ENCODE measurements at places on chromosomes 4 and X.
A peak's percentile ranks its signal among the peaks of the same experiment; 100 is the strongest.

- peak; percentile 35 for DNase-seq
These were observed 98.8 kb downstream of the CASK start for GRCh38 chrX:41824551-41824950.

GRCh38 chr4:52813546-52813945 is 48.6 kb upstream of the RASL11B start:
- peak; percentile 33 for DNase-seq

GRCh38 chr4:42965326-42965725 is 72.8 kb downstream of the GRXCR1 start:
- no peak for DNase-seq

DNA sequence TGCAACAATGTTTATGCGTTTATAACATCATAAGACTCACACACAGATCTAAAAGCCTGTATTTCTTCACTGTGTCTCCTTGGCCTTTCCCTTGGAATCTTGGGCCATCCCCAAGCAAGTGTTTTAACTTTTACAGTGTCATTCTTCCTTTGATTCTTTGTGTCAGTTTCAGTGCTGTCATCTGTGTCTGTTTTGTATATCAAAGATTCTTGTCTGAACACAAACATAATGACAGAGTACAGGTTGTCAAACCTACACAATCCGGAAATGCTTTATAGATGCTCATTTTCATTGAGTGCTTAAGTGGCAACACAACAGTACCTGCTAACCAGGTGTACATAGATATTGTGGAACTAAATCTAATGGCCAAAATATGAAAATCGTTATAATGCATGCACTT is 1500.0 kb downstream of the TECRL start:
- DNase-seq = no peak

DNA sequence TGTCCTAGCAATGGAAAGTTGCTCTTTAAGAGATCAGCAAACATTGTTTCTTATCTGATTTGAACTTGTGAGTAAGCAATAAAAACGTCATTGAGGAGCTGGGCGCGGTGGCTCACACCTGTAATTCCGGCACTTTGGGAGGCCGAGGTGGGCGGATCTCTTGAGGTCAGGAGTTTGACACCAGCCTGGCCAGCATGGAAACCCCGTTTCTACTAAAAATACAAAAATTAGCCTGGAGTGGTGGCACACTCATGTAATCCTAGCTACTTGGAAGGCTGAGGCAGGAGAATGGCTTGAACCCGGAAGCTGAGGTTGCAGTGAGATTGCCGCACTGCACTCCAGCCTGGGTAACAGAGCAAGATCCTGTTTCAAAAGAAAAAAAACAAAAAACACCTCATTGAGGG is 11.2 kb upstream of the PLAC8 start:
- DNase-seq = no peak

GRCh38 chrX:23292988-23293651 is 41.5 kb upstream of the PTCHD1 start:
- DNase-seq = peak; percentile 1

GRCh38 chr4:109998867-109999584 is 86.3 kb downstream of the EGF start:
- peak; percentile 41 for DNase-seq

DNA sequence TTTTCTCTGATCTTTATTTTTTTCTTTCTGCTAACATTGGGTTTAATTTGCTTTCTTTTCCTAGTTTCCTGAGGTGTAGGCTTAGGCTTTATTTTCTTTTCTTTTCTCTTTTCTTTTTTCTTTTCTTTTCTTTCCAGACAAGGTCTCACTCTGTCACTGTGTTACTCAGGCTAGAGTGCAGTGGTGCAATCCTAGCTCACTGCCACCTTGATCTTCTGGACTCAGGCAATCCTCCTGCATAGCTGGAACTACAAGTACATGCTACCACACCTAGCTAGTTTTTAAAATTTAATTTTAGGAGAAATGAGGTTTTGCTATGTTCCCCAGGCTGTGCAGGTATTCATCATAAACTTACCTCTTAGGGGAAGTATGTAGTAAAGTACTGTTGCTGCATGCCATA is 197.8 kb upstream of the ANKRD50 start:
- DNase-seq = no peak

- no peak for DNase-seq
These were observed 83.3 kb downstream of the CPZ start for GRCh38 chr4:8675906-8676305.

DNA sequence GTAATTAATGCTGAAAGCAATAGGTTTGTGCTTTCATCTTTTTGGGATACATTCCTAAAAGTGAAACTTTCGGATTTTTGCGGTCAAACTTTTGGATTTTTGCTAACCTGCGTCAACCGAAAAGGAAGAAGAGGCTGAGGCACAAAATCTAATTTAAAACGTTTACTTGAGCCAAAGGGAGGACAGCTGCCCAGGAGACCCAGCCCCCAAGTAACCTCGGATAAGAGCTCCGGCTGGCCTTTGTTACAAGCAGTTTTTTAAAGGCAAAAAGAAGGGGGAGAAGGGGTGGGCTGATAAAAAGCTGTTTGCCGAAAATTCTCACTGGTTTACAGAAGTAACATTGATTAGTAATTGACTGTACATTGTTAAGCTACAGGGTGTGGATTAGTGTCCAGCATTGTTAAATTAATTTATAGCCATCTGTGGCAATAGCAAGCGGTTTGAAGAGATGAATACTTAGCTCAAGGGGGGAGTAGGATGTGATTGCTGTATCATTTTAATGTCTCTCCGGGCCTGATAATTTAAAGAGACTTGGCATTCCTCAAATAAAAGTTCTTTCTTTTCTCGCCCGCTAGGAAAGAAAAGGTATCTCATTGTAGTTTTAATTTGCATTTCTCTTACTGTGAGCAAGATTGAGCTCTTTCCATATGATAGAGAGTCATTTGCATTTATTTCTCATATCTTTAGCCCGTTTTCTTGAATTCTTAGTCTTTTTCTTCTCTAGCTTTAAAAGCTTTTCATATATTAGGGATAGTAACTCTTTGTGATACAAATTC is 59.1 kb upstream of the USP9X start:
- DNase-seq = peak; percentile 7

- no peak for DNase-seq
These were observed 167.1 kb downstream of the RAPGEF2 start for GRCh38 chr4:159269956-159270355.

- no peak for DNase-seq
These were observed 71.8 kb downstream of the FUNDC1 start for GRCh38 chrX:44470816-44471215.

- no peak for DNase-seq
These were observed 128.8 kb downstream of the NSUN7 start for GRCh38 chr4:40878548-40879055.

GRCh38 chr4:179595671-179596410 is 2153.6 kb upstream of the AGA start:
- DNase-seq = peak; percentile 98

DNA sequence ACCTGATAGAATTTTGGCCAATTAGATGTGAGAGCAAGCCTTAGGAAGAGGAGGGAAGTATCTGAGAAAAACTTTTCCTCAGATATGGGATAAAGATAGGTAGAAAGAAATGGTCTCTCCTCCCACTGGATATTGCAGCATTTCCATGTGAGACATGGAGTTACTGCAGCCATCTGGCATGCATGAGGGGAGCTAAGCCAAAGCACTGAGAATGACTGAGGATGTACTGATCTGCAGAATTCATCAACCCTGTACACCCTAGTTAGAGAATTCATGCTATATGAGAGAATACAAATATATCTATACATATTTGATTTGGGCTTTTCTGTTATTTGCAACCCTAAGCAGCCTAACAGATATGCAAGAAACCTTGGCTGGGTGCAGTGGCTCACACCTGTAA is 52.5 kb upstream of the RPL34 start:
- no peak for DNase-seq

DNA sequence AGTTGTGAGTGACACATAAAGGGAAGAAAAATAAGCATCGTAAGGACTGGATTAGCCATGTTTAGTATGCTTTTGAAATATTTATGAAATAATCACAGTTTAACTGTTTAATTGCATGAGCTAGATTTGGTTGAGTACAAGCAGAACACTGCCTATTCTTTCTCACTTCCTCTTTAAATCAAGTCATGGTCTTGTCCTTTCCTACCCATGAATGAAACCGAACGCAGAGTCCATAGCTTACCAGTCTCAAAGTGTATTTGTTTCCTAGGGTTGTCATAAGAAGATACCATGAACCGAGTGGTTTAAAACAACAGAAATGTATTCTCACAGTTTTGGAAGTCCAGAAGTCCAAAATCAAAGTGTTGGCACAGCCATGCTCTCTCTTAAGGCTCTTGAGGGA is 684.0 kb upstream of the MAGEB2 start:
- no peak for DNase-seq

DNA sequence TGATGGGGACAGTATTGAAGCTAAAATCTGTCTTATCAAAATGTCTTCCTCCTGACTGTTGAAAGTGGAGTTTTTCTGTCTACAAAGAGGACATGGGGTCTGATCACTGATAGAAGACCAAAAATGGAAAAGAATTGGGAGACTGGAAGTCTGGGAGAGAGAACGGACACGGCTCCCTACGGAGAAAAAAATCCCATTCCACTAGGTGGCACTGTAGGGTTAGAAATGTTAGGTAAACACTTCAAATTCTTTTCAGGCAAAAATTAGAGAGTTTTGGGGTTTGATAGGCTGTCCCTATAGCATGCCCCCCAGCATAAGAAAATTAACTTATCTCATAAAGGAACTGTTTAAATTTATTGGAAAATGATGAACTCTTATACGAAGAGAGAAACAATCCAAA is 200.5 kb downstream of the FAM133A start:
- DNase-seq = no peak

- DNase-seq = no peak
These were observed 124.6 kb upstream of the PSAPL1 start for GRCh38 chr4:7559316-7559715.

- peak; percentile 19 for DNase-seq
These were observed 36.3 kb upstream of the REST start for GRCh38 chr4:56871371-56871866.

DNA sequence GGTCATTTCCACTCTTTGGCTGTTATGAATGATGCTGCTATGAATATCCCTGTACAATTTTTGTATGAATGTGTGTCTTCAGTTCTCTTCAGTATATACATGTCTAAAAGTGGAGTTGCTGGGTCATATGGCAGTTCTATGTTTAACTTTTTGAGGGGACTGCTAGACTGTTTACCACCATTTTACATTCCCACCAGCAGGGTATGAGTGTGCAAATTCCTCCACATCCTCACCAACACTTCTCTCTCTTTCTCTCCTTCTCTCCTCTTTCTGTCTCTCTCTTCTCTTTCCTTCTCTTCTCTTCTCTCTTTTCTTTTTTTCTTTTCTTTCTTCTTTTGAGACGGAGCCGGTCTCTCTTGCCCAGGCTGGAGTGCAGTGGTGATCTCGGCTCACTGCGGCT is 7.8 kb downstream of the WWC2 start:
- DNase-seq = no peak

- DNase-seq = no peak
These were observed 354.1 kb downstream of the GPM6A start for GRCh38 chr4:175457956-175458355.

- DNase-seq = no peak
These were observed 23.3 kb downstream of the PPARGC1A start for GRCh38 chr4:23866450-23867075.

DNA sequence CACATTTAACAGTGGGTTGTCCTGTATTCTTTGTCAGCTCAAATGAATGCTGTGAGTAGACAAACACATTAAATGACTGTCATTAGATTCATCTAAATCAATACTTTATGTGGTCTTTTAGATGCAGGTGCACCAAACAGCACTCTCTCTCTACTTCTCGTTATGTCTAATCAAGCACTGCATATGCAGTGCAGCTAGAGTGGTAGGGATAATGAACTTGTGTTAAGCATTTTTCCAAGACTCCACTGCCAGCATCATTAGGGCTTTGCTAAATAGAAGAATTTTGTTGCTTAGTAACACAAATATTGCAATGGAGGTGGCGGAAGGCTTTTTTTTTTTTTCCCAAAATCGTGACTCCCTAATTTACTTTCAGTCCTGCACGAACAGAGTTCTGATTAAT is 447.0 kb upstream of the GALNT7 start:
- DNase-seq = no peak

GRCh38 chr4:114601304-114602052 is 2.9 kb downstream of the UGT8 start:
- DNase-seq = no peak

DNA sequence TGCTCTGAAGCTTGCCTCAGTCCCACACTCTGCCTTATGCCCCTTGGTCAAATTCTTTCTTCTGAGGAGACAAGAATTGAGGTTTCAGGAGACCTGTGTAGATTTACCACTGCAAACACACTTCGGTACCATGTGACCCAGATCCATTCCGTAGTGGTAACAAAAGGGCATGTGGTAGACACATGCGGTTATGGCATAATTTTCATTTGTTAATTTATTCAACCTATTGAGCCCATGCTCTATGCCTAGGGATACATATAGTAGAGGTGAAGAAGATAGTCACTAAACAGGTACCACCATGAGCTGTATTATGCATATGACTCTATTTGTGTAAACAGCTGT is 190.9 kb downstream of the NDST4 start:
- no peak for DNase-seq

DNA sequence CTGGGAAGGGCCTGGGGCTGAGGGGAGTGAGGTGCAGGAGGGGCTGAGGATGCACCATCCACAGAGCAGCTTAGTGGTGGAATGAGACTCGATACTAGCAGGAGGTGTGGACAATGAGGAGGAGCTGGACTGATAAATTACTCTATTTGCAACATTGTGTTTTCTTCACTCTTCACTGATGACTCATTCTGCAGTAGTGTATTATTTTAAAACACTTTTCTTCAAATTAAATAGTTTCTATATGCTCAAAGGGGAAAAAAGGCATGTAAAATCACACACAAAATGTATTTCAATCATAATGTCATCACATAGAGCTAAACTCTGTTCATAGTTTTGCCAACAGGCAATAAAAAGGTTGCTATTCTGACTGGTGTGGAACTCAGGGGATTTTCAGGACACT is 467.0 kb upstream of the CTSO start:
- DNase-seq = peak; percentile 9

- no peak for DNase-seq
These were observed 41.8 kb upstream of the AP1AR start for GRCh38 chr4:112189754-112190153.

- no peak for DNase-seq
These were observed 43.1 kb downstream of the MRPL1 start for GRCh38 chr4:77905651-77906263.

GRCh38 chrX:18194688-18195087 is 26.0 kb downstream of the BEND2 start:
- no peak for DNase-seq
